ENCODE measurements at places on chromosomes 1 and 21. TPM values are rescaled to one million over a fixed set of nuclear protein-coding genes. Genes with fewer than 3 reads are reported as not detected.

GIPC2 gene
- polyA plus RNA-seq, result 0.04 TPM

GRCh38 chr21:15592271-15592860 lies 137.4 kb upstream of the USP25 start:
- no peak for DNase-seq

DNA sequence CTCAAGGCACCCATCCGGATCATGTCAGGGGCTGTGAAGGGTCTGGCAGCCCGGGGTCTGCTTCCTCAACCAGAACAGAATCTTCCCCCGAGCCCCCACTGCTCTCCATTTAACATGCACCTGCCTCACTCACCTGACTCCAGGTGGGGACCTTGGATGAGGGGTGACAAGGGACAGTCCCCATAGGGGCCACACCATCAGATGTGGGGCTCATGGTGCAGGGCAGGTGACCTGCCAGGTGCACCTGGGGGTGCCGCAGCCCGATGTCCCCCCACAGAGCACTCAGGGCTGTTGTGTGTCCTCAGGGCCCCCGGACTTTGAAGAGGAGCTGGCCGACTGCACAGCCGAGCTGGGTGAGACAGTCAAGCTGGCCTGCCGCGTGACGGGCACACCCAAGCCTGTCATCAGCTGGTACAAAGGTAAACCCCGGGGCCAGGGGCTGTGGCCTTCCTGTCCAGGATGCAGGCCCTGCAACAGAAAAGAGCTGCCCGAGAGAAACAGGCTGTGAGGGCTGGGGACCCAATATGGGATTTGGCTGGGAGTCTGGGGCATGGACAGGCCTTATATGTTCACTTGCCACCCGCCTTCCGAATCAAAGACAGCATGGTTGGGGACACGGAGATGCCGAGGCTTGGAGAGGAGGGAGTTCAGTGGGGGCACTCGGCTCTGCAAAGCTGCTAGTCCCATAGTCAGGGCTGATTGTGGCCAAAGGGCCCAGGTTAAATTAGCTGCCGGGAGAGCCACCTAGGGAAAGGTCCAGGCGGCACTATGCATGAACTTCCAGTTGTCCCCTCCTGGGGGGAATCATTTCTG lies 64.6 kb downstream of the TRIM11 start:
- no peak for DNase-seq

GRCh38 chr1:160547422-160547821 lies 24.4 kb upstream of the SLAMF6 start:
- DNase-seq, result no peak

GRCh38 chr1:239786464-239786863 lies 305.2 kb upstream of the FMN2 start:
- no peak for DNase-seq

DNA sequence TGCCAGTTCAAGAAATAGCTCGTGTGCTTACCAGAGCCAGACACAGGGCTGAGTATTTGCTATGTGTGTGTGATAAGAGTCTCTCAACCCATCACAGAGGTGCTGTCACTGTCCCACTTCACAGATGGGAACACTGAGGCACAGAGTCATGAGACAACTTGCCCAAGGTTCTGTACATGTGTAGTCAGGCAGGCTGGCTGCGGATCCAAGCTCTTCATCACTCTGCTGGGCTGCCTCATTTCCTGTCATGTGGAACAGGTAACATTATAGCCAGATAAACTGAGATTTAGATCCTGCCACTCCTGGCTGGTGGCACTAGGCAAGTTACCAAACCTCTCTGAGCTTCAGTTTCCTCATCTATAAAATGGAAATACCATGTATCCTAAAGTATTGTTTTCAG lies 77.8 kb downstream of the ITPKB start:
- DNase-seq, result no peak

DNA sequence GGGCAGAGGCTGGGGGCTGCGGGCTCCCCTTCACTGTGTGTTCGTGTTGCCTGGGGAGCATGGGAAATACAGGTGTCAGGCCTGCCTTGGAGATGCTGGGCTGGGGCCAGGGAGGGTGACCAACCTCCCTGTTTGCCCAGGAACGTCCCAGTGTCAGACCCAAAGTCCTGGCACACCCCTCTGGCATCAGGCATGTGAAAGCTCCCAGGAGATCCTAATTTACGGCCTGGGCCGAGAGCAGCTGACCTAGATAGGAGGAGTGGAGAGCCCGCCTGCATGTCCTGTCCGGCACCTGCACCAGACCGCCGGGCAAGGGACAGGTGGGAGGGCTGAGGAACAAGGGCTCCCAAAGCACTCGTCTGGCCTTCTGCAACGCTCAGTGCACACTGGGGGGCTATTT lies 124.8 kb downstream of the PRDM16 start:
- no peak for DNase-seq

- no peak for DNase-seq
Observed at GRCh38 chr1:173648880-173649605, 13.9 kb downstream of the TEX50 start.
